CD8-positive, alpha-beta memory T cell (primary cell): ENCODE measurements at places on chromosomes 6 and 20. TPM values are rescaled to one million over a fixed set of nuclear protein-coding genes. Genes with fewer than 3 reads are reported as not detected.

GRCh38 chr6:107523054-107523791 is 33.3 kb downstream of the SOBP start:
- H3K27ac ChIP-seq = no peak overlapping the region
- no peaks in the 10 kb centered on the region for H3K4me1 ChIP-seq
- H3K27me3 ChIP-seq = no peaks in the 10 kb centered on the region
- H3K36me3 ChIP-seq = no peaks in the 10 kb centered on the region

DNA sequence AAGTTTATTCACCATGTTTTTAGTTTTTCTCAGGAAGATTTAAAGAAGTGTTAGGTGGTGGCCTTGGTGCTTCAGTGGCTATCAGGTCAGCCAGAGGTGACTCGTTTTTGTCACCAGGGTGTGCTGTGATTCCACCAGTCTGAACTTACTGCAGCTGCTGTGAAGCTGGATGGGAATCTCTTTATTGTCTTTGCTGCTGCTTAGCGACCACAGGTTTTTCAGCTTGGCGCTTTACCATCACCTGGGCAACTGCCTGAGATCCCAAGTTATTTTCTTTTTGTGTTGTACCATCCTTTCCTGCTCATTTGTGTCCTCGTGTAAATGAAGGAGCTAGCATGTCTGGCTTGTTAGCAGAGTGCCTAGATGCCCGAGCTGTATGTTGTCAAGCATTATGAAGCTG is 146.9 kb downstream of the MACROD2 start:
- no peaks in the 10 kb centered on the region for H3K4me1 ChIP-seq
- no peak overlapping the region for H3K4me3 ChIP-seq
- DNase-seq = no peak
- H3K27me3 ChIP-seq = no peaks in the 10 kb centered on the region
- H3K36me3 ChIP-seq = no peaks in the 10 kb centered on the region

DNA sequence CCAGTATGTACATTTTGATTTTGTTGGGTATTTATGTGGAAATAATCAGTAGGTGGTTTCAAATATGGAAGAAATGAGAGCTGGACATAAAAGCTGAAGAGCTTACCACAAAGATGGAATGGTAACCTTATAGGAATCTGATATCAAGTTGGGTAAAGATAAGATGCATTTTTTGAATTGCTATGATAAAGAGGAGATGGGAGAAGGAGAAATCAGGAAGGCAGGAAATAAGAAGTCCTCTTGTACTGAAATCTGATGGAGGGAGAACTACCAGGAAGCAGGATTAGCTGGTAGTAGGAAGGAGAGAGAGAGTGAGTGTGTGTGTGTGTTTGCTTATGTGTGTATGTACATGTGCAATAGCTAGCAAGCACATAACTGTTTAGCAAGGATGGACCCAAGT is 468.4 kb downstream of the PHF3 start:
- no peak overlapping the region for H3K27ac ChIP-seq
- H3K36me3 ChIP-seq = no peaks in the 10 kb centered on the region
- H3K4me3 ChIP-seq = no peak overlapping the region

DNA sequence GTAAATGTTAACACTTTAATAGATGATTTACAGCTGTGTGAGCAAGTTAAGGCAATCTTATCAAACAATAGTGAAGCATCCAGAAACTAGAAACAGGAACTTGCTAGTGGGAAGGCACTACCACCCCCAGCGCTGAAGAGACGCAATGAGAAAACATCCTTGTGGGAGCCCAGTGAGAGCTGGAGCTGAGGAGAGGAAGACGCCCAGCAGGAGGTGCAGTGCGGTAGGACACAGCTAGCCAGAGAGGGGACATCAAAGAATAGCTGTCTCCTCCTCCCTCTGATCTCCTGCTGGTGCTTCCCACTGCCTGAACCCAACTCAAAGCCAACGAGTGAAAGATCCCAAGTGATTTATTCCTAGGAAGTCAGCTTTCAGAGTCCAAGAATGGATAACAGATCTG is 140.3 kb downstream of the COL12A1 start:
- no peaks in the 10 kb centered on the region for H3K4me1 ChIP-seq
- no peaks in the 10 kb centered on the region for H3K27me3 ChIP-seq
- DNase-seq = no peak
- H3K36me3 ChIP-seq = no peaks in the 10 kb centered on the region
- no peak overlapping the region for H3K4me3 ChIP-seq
- no peak overlapping the region for H3K27ac ChIP-seq

DNA sequence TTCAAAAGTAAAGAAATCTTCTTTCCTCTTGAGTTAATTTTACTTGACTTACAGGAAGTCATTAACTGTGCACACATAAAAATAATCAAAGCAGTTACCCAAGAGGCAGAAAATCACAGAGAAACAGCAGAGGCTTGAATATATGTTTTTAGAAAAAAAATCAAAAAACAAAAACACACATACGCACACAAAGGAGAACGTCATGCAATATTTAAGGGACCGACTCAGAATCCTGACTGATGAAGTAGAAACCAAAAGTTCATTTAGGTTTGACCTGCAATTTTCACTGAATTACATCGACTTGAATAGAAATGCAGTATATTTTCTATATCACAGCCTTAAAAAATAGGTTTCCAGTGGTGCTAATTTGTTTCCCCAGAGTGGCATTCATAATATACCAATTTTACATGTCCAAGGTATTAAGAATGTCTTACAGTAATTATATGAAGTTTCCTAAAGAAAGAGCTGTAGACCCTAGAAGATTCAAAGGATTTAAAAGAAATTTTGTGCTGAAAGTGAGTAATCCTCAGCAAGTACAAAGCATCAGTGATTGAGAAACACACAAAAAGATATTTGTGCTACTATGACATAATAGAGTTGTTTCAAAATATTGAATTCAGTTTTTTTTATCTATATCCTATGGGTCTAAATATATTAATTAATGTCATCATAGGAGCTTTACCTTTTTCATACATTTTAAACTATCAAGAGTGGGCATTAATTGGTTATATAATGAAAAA is 358.5 kb upstream of the RUNX2 start:
- no peak overlapping the region for H3K27ac ChIP-seq
- H3K4me1 ChIP-seq = peaks cover 14% of the 10 kb centered on the region
- H3K4me3 ChIP-seq = no peak overlapping the region
- DNase-seq = no peak
- H3K36me3 ChIP-seq = no peaks in the 10 kb centered on the region

- H3K36me3 ChIP-seq = no peaks in the 10 kb centered on the region
- no peak for DNase-seq
- no peaks in the 10 kb centered on the region for H3K27me3 ChIP-seq
- H3K4me3 ChIP-seq = no peak overlapping the region
Observed at GRCh38 chr6:13741365-13741764, 29.7 kb upstream of the RANBP9 start.

- no peaks in the 10 kb centered on the region for H3K36me3 ChIP-seq
- H3K4me3 ChIP-seq = no peak overlapping the region
Observed at GRCh38 chr6:149247385-149247763, 70.1 kb upstream of the TAB2 start.

DNA sequence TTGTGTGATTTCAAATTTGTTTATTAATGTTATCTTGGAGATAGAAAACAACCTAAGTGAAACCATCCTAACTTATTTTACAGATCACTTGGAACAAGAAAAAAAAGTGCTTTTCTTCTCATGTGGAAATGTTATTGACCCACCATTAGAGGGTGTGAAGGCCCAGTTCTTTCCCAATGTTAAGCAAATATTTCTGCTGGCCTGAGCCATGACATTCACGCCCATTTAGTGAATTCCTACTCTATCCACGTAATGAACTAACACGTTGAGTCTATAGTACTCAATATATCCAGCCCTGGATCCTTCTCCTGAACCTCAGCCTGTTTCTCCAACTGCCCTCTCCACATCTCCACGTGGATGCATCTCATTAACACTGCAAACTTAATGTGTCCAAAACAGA is 180.6 kb upstream of the ZFP64 start:
- no peak overlapping the region for H3K27ac ChIP-seq
- no peaks in the 10 kb centered on the region for H3K36me3 ChIP-seq
- no peaks in the 10 kb centered on the region for H3K4me1 ChIP-seq
- H3K27me3 ChIP-seq = no peaks in the 10 kb centered on the region

DNA sequence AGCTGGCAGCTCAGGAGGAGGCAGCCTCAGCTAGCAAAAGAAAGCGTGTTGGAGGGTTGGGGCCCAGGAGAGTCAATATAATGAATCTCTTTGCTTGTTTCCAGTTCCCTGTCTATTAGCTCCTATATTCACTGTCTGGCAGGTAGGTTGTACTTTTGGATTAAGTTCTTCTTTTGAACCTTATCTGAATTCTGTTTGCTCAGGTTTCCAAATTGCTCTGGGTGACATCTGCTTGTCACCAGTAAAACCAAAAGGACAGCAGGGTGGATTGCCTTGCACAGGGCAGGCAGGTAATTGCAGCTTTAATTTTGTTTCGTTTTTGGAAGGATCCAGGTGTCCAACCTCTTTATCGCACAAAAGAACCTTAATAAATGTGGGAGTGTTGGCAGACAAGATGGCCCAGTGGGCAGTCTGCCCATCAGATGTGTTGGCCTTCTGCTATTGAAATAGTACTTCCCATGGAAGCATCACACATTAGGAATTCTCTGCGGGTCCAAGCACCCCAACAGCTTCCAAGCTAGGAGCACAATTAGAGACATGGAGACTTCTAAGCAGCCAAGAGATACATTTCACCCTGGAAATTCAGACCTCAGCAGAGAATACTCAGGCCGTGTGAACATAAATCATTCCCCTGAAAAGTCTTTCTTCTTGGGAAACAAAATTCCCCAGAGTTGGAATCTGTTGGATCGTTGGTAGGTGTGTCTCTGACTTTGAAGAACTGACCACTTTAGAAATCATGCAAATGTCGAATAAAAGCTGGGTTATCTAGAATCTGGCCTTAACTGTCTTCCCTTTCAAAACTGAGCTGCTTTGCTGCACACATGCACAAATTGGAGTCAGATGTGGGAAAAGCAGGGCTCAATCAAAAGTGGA is 286.9 kb upstream of the BMP2 start:
- no peak for DNase-seq
- no peak overlapping the region for H3K27ac ChIP-seq
- no peaks in the 10 kb centered on the region for H3K36me3 ChIP-seq
- H3K4me3 ChIP-seq = no peak overlapping the region

DNA sequence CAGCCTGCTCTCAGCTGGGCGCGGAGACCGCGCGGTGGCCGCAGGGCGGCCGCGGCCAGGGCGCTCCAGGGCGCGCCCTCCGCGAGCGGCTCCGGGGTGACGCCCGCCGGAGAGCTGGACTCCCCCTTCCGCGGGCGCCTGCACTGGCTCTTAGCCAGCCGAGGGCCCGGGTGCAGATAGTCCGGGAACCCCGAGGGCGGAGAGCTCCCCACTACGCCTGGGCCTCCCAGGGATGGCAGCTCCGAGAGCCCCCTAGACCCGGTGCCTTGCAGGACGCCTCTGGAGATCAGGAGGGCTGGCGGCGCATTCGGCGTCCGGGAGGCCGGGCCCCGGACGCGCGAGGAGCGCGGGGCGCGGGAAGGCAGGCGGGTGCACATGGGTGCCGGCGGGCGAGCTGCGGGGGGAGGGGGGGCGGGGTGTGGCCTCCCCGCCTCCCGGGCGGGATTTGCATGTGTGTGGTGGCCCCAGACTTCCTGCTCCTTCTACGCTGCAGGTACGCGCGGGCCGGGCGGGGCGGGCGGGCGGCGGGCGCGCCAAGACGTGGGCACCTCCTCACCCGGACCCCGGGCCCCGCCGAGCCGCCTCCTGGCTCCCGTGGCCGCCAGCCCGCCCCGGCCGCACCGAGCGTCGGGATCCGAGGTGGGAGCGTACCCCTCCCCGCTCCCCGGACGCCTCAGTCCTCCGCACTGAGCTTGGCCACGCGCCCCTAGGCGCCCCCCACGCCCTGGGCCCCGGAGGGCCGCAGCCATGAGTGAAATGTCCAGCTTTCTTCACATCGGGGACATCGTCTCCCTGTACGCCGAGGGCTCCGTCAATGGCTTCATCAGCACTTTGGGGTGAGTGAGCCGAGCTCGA is at the start of gene ITPR3:
ITPR3 (plus strand) TSS at position 467 of the 855 bp plus-strand sequence; CDS start at position 748, 281 bp downstream.
- H3K27me3 ChIP-seq = no peaks in the 10 kb centered on the region
- peak; percentile 87 for DNase-seq
- H3K27ac ChIP-seq = peak within 1 kb of the TSS; percentile 89
- H3K4me1 ChIP-seq = peaks cover 41% of the 10 kb centered on the region
- H3K36me3 ChIP-seq = no peaks in the 10 kb centered on the region

GRCh38 chr6:149948011-149948410 is 6.2 kb downstream of the ULBP2 start:
- no peak for DNase-seq
- H3K27ac ChIP-seq = no peak overlapping the region
- no peaks in the 10 kb centered on the region for H3K4me1 ChIP-seq

VSTM2L gene
- not detected for total RNA-seq

PDE7B gene
- total RNA-seq = 0.24 TPM

GNAS-AS1 gene
- 0.55 TPM for total RNA-seq

DUSP15 gene
- not detected for total RNA-seq

DIDO1 gene
- 57.3 TPM for total RNA-seq

ABHD16B gene
- total RNA-seq = not detected

BPIFA1 gene
- total RNA-seq = not detected

HSPA1L gene
- total RNA-seq = 3.8 TPM
